SW 1271 (cell line): ENCODE measurements at places on chromosomes 4 and X.

DNA sequence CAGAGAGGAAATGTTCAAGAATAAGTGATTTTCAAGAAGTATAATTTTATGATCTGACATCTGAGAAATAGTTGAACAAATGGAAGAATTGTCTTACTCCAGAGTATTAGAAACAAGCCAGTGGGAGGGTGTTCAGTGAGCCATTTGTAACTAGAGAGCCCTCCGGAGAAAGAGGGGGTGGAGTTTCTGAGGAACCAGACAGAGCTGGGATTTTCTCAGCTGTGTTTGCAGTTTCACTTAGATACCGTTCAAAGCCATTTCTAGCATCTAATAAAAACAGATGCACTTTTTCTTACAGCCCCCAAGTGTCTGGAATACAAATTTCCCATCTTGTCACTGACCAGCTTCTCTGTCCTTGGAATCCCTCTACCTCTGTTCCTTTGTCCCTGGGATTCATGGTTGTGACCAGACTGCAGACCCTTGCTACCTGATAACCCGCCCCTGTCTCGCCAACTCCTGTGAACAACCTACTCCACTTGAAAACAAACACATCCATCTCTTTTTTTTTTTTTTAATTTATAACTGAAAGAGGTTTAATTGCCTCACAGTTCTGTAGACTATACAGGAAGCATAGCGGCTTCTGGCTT lies 132.8 kb upstream of the KLF3 start:
- DNase-seq, result no peak

- DNase-seq, result no peak
Observed at GRCh38 chrX:104833401-104833800, 267.4 kb downstream of the IL1RAPL2 start.

DNA sequence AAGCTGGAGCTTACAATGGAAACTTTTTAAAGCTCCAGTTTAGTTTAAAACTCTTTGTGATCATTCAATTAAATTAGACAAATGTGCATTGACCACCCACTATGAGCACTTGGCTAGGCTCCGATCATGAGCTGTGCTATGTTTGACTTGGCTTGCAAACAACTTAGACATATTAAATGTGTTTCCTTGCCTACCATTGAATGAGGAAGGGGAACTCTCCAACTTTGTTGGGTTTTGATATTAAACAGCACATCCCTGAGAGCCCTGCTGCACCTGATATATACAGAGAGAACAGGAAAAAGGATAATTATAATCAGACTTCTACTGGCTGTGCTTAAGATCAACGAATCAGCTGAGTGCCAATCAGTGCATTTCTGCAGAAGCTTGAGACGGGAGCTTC lies 71.4 kb upstream of the ADGRL3 start:
- DNase-seq, result no peak

- DNase-seq, result no peak
Observed at GRCh38 chrX:54042609-54043021, 1.7 kb downstream of the PHF8 start.

- DNase-seq, result no peak
Observed at GRCh38 chr4:140935254-140935653, 179.1 kb upstream of the TBC1D9 start.

DNA sequence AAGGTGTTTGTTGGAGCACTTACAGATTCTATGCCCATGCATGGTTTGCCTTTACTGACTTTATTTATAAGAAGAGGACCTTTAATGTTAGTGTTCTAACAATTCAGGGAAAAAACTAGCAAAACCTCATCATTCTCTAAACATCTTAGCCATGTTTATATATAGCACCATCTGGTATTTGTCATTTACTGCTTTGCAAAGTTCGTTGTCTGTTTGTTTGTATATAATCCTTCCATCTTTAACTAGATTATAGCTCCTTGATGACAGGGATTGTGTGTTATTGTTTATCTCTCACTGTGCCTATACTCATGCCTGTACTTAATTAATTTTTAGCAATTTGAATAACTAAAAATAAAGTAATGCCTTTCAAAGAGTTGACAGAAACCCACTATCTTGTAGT lies 170.6 kb upstream of the PACRGL start:
- no peak for DNase-seq

GRCh38 chr4:21742326-21742725 lies 206.2 kb downstream of the KCNIP4 start:
- DNase-seq, result no peak

DNA sequence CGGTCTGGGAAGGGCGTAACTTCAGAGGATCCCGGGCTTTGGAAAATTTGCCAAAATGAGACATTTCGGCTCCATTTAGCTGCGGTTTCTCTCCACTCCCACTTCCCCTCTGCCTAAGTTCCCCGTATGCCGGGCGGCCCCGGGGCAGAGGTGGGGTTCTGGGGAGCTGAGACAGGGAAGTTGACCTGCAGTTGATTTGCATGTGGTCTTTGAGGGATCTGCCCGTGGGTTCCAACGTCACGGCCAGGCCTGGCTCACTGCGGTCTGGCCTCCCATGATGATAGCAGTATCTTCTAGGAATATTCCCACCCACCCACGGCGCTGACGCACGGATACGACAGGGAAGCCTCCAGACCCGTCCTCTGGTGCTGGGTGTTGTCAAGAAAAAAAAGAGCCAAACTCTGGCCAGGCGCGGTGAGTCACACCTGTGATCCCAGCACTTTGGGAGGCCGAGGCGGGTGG lies 27.3 kb upstream of the CRLF2 start:
- DNase-seq, result no peak

- DNase-seq, result no peak
Observed at GRCh38 chr4:24640366-24640765, 56.0 kb upstream of the DHX15 start.

- no peak for DNase-seq
Observed at GRCh38 chr4:158259955-158260575, 49.8 kb downstream of the TMEM144 start.

DNA sequence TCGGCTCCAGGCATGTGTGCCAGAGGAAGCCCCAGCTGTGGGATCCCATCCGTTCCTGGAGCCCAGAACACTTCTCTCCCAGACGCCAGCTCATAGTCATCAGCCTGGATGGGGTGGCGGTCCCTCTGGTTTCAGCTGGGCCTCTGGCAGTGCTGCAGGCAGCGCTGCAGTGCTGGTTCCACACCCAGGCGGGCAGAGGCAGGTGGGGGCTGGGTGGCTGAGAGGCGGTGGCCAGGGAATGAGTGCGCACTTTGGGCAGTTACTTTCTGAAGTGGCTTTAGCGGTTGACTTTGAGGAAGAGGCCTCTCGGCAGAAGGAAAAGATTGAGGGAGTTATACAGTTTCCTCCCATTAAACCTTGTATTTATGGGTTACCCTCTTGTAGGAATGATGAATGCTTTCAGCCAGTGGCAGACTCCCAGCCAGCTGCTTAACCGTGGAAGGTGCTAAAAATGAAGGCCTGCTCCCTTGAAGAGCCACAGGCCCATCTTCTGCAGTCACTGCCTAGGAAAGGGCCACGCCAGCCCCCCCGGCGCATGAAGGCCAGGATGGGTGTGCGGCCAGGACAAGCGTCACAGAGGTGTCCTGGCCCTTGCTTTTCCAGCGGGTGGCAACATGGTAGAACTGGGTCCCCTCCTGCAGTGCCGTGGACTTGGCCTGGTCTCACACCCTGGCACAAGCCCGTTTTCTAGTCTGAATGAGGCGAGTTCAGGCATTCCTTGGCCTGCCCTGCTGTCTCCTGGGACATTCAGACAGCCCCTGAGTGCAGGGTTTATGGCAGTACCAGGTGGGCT lies 9.9 kb downstream of the TADA2B start:
- DNase-seq, result no peak

DNA sequence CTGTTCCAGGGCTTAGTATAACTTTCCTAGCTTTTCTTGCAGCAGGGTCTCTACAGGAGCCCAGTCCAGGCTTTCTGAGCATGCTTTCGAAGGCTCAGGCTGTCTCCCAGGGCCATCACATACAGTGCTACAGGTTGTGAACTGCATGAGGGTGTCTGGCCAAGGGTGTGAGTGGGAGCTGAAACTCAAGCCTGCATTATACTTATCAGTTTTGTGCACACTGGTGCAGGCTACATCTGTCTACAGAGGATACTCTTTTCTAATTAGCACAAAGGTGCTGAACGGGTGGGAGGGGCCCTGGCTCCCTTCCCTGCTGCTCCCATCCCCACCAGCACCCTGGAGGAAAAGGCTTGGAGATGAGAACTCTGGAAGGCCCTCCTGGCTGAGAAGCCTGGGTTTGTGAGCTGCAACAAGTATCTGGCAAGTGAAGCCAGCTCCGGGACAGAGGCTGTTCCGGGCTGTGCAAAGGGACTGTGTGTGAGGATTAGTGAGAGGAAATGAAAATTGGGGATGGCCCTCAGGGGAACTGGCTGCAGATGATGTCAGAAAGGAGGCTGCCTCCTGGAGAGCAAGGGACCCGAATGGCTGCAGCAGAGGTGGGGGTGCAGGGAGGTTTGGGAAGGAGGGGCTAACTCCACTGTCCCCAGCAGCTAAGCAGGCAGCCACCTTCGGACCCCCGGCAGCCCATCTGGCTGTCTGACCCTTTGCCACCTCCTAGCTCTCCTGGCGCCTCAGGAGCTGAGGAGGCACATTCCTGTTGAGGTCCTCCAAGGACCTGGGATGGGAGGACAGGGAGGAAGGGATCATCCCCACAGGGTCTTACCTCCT lies 68.5 kb downstream of the EFNB1 start:
- DNase-seq, result no peak

- no peak for DNase-seq
Observed at GRCh38 chr4:37970702-37971101, 10.5 kb downstream of the PTTG2 start.

DNA sequence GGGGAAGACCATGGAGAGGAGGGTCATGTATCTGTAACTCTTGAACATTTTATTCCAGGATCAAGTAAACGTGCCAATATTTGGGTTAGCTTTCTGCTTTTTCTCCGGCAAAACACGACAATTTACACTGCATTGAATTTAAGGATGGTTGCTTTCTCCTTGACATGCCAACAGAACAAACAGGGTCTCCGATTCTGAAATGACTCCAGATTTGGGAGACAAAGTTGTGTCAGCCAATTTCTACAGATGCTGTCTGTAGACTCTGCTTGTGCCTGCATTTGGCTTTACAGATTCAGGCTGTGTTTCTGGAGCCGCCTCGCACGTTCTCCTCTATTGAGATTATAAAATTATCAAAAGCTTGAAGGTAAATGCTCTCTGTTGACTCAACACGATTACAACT lies 207.0 kb downstream of the ASMT start:
- DNase-seq, result no peak

DNA sequence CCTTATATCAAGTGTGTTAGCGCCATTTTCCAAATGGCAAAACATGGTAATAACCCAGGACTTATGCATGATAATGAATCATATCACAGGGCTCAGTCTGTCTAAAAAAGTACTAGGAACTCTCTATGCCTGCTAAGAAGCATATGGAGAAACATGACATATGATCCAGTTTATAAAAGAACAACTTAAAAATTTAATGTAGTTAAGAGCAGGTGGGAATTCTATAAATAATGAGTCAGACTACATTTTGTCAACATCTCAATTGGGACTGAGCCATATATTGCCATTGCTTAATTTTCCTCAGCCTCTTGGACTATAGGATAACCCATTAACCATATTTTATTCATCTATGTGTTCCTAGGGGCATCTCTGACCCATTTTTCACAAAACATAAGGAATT lies 360.4 kb upstream of the AGA start:
- DNase-seq, result no peak

DNA sequence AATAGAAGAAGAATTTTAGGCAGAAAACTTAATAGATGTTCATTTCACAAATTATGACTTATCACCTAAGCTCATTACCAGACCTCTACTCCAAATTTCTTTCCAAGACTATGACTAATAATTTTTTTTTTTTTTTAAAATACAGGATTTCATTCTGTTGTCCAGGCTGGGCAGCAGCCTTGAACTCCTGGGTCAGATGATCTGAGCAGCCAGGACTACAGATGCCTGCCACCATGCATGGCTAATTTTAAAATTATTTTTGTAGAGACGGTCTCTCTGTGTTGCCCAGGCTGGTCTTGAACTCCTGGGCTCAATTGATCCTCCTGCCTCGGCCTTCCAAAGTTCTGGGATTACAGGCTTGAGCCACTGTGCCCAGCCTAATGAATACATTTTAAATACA lies 119.2 kb downstream of the ARHGAP10 start:
- DNase-seq, result no peak

- DNase-seq, result no peak
Observed at GRCh38 chr4:169200361-169201030, 70.3 kb downstream of the SH3RF1 start.

DNA sequence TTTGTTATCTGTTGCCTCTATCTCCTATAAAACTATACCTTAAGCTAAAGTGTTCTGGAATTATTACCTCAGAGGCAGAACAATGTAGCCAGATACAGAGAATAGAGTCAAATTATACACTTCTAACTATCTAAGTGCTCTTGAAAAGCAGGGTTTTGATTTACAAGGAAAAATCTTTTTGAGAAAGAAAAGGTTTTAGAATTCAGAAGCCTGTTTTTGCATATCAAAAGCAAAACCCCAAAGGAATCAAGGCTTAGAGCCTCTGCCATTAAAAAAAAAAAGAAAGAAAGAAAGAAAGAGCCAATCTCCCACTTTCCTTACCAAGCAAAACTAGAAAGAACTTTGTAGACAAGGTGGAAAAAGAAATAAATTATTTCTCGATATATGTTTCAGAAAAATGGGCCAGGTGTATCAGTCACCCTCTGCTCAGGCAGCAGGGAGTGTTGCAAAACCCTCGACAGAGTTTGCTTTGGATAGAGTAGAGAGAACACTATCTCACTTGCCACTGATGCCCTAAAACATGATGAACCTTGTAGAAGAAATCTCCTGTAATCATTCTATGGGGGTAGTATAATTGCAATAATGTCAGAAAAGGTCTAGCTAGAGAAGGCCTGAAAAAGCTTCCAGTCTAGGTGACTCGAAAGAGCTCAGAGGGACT lies 318.3 kb downstream of the PCDH10 start:
- DNase-seq, result no peak

DNA sequence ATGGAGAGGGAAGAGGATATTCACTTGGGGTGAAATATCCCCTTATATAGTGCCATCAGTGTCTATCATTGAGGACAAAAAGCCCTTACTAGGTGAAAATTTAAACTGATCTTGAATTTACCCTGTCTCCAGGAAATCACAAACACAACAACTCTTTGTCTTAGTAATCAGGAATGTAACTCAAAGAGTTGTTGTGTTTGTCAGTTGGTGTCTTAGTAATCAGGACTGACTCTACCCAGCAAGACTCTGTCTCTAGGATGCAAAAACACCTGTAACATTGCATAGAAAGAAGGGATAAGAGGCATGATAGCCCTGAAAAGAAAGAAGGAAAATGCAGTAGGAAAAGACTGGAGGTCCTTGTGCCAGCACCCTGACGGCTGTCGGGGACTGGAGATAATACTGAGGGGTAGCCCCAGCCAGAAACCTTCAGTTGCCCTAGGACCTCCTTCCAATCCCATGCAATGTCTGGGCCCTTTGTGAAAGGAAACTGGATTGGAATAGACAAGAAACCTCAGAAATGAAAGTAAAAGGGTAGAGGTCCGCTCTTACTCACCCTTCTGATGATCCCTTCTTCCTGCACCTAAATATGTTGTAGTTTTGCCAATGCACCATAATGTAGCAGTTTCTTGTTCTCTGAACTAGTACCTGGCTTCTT lies 45.3 kb downstream of the HMGB2 start:
- no peak for DNase-seq

DNA sequence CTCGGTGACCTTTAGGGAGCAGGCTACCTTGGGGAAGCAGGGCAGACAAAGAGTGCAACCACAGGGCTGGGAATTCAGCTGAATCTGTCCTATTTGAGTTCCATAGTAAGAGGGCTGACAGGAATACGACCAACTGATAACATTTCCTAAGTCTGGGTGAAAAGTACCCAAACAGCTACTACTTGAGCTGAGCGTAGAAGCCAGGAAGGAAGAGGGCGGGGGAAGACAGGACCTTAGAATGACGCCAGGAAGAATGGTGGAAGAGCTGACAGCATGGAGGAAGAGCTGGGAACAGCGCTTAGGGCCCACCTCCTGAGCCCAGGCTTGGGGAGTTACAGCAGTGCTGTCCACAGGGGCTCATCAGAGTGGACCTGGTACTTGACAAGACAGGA lies 14.4 kb downstream of the MECP2 start:
- DNase-seq, result no peak
